ENCODE measurements at places on chromosomes 3 and 15.

DNA sequence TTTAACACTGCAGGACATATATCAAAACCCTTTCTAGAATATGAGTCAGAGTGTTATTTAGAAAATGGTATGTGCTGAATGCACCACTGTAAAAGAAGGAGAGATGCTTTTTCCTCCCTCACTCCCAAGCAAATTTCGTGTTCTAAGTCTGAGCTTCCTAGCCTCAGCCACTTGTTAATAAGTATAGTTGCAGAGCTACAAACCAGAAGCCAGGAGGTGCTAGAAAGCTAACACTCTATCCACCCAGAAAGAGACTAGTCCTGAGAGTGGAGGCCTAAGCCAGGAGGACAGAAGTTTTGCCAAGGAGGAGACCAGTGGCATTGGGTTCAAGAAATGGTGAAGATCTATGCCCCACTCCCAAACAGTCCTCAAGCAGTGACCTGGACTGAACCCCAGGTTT lies 40.5 kb upstream of the GYG1 start:
- DNase-seq = no peak

DNA sequence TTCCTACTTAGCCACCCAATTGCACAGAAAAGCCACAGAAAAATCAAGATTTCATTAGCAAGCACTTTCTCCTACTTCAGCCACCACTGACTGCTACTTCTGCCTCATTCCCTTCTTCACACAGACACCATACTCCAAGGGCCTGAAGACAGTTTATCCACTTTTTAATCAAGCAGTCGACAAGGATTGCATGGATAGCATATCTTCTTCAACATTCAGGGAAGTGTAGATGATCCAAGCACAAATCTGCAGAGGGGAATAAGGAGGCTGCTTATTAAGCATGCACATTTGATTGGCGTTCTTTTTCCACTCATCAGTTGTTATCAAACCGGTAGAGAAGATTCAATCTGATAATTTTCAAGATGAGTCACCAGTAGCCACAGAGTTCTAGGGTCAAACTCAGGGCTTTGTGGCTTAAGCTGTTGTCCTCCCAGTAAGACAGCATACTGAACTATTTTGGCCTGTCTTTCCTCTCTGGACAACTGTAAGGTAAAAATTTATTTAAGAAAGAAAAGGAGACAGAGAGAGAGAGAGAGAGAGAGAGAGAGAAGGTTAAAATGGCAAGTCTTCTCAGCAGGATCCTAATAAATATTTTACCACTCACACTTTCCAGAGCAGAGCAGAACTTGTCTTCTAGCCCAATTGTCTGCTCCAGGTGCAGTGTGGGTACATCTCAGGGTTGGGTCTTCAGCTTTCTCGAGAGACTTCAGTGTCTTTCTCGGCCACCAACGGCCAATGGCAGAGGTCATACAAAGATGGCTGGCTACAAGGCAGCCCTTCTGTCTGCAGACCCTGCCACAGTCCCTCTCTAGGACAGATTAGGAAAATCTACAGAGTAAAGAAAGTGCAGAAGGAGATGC lies 80.6 kb upstream of the BHLHE40 start:
- DNase-seq = no peak

DNA sequence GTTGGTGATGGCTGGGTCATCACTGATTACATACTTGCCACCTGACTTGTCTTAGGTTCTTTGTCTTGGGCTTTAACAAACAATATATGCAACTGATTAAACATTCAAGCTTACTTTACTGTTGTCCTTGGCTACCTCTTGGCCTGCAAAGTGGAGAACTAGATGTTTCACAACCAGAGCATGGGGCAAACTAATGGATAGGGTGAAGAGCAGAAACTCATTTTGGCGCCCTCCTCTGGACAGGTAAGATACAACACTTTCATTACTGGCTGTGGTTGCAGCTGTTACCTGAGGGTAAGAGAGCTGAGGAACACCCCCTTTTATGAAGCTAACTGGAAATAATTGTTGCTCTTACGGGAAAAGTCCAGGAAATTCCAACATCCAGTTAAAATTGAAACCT lies 262.1 kb downstream of the NAALADL2 start:
- no peak for DNase-seq

DNA sequence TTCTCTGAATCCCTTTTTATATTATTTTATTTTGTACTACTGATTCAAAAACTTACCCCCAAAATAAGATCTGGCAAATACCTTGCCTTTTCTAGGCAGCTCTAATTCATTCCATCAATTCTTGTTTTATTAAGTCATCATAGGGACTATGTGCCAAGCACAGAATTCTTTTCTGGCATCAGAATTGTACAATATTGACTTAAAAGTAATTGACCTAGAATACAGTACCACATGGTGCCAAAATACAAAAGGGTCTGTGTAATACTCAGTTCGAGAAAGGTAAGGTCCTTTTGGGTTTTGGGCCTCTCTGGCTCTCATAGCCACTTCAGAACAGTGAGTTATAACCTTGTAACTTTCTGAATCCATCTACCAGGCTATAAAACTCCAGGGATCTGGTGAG lies 46.2 kb downstream of the KBTBD8 start:
- no peak for DNase-seq

DNA sequence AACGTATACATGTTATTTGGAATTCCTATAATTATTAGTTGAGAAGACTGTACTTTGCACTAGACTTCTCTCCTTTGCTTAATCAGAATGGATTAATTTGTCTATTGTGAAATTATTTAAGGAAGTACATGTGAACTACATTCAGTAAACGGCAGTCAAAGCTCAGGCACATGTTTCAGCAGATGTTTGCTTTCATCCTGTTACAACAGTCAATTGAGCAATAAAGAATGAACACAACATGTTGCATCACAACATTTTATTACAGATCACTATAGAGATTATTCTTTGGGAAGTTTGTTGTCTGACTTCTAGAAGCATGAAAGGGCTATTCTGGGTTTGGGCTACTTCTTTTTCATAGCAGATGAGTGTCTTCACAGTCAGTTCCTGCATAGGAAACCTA lies 39.2 kb downstream of the RAB27A start:
- no peak for DNase-seq

DNA sequence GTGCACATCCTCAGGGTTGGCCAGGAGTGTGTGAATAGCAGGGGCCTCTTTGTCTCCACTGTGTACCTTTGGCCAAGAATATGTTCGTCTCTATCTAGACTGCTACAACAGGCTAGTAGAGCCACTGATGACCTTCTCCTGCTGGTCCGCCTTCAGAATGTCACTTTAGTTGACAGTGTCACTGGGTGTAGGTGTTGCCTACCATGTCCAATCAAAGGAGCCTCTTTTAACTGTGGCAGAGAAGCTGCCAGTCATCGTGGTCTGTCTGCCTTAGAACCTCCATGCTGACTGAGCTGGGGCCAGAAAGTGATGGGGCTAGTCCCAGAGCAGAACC lies 40.1 kb downstream of the OXSR1 start:
- DNase-seq = no peak

- DNase-seq = no peak
Observed at GRCh38 chr15:93497291-93497690, 408.3 kb upstream of the RGMA start.

GRCh38 chr15:50017522-50017921 lies 101.5 kb downstream of the ATP8B4 start:
- DNase-seq = no peak

DNA sequence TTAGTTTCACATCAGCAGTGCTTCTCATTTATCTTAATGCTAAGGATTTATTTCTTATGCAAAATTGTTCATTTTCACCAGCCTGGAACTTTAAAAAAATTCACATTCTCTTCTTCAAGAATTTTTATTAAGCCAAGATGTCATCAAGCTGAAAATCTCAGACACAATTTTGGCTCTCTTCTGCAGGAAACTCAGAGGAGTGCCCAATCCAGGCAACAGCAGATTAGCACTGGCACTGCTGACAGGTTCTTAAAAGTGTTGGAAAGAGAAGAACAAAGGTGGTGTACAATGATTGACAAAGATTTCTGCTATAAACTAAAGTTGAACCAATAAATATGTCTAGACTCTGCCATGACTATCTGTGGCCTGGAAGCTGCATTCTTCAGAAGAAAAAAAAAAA lies 479.5 kb downstream of the FHIT start:
- DNase-seq = no peak

- no peak for DNase-seq
Observed at GRCh38 chr15:60779718-60780503, 301.0 kb upstream of the ICE2 start.

GRCh38 chr3:14494973-14495300 lies 45.2 kb downstream of the GRIP2 start:
- no peak for DNase-seq

DNA sequence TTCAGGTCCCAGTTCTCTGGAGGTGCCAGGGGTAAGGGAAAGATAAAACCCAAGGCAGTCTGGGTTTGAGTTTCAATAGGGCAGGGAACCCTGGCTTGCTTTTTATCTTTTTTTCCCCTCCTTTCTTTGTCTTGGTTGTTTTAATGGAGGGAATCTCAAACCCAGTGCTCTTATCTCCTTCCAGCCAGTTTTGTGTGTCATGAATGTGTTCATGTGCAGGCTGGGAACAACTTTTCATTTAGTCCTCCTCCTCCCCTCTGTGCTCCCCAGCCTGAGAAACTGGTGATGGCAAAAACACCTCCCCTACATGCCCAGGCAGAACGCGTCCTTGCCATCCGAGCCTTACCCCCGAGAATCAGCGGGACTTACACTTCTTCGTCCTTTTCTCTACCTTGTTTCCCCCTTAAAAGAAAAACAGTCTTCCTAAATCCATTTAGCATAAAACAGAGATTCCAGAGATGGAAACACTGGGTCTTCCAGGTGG lies 10.9 kb downstream of the SEMA3G start:
- DNase-seq = no peak

- DNase-seq = no peak
Observed at GRCh38 chr15:65156692-65157091, 23.1 kb upstream of the PDCD7 start.

DNA sequence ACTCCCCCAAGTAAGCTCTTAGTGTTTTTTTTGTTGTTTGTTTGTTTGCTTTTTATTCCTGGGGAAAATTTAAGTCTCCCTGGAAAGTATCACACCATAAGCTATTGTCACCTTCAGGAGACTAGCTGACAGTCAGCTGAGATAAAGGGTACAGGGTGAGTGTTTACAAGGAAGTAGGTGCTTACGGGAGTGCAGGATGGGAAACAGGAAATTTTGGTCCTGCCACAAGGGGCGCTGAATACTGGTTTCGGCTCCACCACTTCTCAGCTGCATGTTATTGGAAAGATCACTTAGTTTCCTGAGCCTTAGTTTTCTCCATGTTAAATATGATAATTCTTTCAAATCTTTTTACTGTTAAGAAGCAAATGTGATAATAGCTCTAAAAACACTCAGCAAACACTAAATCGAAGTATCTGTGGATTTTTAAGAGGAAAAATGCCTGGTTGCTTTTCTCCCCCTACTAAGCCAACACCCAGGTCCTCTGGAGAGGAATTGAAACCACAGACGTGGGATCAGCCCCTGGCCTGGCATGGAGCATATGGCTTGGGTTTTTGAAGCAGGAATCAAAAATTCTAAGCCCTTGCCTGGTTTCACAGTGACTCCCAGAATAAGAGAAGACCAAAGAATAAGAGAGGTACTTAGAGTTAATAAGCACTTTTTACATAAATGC lies 90.7 kb downstream of the SCN11A start:
- DNase-seq = no peak

DNA sequence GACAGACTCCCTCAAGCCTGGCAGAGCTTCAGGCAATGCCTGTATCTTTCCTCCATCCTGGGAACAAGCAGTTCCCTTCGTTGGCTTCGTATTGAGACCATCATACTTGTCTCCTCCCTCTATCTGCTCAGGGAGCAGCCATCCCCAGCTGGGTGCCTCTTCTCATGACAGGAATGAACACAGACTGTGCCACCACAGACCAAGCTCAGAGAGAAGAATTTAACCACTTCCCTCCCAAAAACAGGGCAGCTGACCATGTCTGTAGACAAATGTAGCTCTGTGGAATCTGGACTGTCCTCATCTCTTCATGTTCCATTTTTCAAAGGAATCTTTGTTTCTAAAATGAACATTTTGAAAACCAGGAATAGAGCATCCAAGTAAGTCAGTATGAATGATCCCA lies 245.4 kb downstream of the ERC2 start:
- no peak for DNase-seq

- DNase-seq = no peak
Observed at GRCh38 chr3:71511446-71511845, 72.1 kb downstream of the FOXP1 start.

DNA sequence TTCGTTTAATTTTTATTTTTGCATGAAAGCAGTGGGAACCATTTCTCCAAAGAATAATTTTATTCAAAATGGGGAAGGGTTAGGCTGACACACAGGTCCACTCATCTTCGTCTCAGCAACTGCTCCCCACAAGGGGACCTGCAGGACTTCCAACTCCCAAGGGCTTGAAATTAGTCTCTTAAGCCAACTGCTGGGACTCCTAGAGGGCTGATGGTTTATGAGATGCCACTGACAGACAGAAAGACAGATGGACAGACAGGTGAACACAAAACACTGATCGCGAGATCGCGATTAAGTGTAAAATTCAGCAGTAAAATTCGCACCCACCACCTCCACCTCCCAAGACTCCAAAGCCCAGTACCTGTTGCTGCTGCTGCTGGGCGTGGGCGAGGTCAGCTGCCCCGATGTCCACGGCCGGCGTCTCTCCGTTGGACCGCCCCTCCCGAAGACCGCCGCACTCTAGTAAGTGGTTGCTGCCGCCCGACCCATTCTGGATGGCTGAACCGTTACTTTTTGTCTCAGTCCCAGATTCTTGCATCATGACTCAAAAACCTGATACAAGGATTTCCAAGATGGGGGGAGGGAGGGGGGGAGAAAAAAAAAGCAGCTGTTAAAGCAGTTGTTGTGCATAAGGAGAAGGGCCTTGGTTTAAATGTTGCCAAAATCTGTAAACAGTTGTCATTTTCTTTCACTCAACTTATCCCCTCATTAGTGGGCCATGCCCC lies 385.5 kb downstream of the FOXP1 start:
- DNase-seq = no peak

DNA sequence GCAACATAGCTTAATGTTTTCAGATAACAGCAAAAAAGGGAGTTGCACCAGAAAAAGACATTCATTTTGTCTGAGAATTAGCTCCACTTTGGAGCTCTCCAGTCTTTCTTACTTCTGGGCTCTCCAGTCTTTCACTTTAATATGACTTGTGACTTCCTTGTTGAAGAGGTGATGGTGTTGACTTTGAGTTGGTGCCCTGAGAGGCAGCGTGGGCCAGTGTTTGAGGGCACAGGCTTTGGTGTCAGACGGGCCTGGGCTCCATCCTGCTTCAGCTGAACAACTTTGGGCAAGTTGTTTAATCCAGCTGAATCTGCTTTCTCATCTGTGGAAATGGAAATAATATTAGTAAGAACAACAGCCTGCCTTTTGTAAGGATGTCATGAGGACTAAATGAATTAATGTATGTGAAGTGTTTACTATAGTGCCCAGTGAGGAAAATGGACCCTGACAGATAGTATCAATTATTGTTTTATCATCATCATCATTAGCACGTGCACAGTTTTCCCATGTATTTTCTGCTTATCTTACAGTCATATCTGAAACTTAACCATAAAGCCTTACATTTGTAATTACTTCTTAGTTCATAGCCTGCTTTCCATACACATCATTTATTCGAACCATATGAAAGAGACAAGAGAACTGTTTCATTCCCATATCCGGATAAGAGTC lies 108.4 kb downstream of the PDE8A start:
- no peak for DNase-seq
